Activated CD4-positive, CD25-positive, alpha-beta regulatory T cell (primary cell): ENCODE measurements at places on chromosomes 6 and 20.

- no peak for DNase-seq
Measured at GRCh38 chr20:63466861-63467260, 5.6 kb downstream of the KCNQ2 start.

DNA sequence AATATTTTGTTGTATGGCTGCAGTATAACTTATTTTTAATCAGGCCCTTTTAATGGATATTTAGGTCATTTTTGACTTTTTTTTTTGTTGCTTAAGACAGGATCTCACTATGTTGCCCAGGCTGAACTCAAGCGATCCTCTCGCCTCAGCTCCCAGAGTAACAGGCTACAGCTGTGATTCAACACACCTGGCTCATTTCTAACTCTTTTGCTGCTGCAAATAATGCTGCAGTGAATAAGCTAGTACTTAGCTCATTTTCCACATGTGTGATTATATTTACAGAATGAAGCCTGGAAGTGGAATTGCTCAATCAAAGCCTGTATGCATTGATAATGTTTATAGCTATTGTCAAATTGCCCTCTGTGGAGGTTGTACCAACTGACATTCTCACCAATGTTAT lies 1.1 kb downstream of the GTSF1L start:
- DNase-seq: no peak

DNA sequence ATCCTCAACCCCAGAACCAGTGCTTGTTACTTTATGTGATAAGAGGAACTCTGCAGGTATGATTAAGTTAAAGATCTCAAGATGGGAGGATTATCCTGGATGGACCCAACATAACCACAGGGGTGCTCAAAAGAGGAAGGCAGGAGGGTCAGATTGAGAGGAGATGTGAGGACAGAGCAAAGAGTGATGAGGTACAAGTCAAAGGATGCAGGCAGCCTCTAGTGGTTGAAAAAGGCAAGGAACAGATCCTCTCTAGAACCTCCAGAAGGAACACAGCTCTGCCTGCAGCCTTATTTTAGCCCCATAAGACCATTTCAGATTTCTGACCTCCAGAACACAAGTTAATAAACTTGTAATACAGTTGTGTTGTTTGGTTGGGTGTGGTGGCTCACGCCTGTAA lies 41.2 kb downstream of the PDSS2 start:
- DNase-seq: no peak

- no peak for DNase-seq
Measured at GRCh38 chr6:159142531-159142930, 26.7 kb upstream of the FNDC1 start.

- DNase-seq: no peak
Measured at GRCh38 chr20:48019940-48020339, 234.7 kb upstream of the SULF2 start.
